ENCODE measurements at places on chromosomes 5 and 9.
A peak's percentile ranks its signal among the peaks of the same experiment; 100 is the strongest.

DNA sequence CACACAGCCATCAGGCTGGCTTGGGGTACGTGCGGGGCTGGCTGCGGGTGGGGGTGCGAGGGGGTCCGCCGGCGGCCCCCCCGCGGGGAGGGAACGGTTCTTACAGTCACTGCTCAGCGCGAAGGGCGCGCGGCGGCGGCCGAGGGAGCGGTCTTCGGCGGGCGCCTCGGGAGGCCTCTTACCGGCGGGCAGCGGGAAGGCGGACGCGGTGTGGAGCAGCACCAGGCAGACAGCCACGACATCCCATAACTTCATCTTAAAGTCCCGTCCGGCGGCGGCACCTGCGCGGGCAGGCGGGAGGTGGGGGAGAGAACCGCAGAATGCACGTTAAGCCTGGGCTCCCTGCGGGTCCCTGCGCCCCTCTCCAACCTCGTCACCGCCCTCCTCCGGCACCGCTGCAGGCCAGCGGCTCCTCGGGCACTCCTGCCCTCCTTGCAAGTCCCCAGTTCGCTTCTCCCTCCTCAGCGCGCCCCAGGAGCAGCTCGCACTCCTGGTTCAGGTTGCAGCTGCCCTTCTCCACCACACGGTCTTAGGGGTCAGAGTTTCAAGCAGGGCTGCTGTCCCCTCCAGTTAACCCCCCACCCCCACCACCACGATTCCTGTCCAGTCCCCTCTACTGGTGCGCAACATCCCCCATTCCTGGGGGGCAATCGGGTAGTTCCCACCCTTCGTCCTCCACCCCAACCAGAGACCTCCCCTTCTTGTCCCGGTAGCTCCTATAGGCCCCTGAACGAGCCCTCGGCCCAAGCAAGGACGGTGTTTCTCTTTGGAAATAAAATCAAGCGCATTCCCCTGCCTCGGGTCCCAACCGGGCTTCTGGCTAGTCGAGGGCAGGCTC lies 5.1 kb downstream of the GDNF start:
- DNase-seq: no peak

GRCh38 chr5:115393239-115393638 lies 96.8 kb upstream of the CCDC112 start:
- DNase-seq: no peak

- no peak for DNase-seq
Measured at GRCh38 chr5:14676320-14676719, 11.8 kb downstream of the OTULIN start.

DNA sequence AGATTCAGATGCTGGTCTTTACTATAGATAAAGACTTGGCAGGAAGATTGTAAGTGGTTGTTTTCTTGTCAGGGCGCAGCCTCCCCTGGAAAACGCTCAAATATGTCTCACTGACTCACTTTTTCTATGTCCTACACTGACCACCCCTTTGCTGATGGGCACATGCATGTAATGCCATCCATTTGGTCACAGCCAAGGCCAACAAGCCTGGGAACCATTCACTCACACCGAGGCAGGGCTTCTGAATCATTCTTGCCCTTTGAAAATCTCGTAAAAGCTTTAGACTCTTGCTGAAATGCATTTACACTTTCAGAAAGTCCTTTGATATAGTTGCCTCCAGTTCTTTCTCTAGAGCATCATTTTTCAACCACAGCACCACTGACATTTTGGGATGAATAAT lies 249.4 kb downstream of the ACTL7B start:
- no peak for DNase-seq

- DNase-seq: peak; percentile 13
Measured at GRCh38 chr9:107635803-107636174, 146.2 kb upstream of the KLF4 start.

DNA sequence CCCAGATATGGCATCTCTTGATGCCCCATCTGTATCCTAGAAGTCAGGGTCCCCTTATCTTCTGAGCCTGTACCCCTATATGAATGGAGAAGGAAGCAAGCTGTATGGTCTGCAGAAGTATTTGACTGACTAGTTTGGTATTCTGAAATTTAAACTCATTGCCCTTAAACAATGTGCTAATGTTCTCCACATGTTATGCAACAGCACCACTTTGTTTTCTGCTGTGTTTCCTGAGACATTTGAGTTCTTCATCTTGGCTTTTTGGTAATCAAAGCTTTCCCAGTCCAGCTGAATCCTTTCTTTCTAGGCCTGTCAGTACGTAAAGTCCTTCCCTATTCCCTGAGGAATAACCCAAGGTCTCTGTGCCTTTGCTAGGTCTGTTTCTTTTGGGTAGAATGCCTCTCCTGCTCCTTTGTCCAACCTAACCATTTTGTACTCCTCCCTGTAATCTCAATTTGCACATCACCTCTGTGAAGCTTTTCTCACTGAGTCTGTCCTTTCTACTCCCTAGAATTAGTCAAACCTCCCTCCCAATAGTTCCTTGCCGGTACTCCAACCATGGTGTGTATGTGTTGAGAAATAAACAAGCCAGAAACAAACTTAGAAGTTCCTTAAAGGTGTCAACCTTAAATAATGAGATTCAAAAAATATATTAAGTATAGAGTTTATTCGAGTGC lies 72.1 kb upstream of the HSPB3 start:
- no peak for DNase-seq

DNA sequence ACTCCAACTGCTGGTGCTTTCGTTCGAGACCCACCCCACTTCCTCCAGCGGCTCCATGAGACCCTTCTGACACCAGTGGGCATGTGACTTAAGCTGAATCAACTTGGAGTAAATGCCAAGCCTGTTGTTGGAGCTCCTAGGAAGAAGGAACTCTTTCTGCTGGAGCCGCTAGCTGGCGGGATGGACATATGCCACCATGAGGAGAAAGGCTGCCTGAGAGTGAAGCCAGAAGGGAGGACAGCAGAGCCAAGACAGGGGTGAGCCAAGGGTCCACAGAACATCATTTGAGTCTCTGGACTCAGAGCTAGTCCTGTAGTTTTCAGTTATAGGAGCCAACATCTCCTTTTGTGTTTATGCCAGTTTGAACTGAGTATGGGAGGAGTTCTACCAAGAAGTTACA lies 35.9 kb downstream of the ANXA6 start:
- DNase-seq: no peak

DNA sequence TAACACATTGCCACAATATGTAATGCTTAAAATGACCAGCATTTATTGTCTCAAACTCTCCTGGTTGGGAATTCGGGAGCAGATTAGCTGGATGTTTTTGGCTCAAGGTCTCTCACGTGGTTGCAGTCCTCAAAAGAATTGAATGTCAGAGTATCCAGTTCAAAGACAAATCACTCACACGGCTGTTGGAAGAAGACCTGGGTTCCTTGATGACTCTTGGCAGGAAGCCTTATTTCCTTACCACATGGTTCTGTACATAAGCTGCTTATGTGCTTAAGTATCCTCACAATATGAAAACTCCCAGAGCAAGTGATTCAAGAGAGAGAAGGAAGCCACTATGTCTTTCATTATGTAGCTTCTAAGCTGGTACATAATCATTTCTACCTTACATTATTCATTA lies 230.3 kb upstream of the PTPRD start:
- DNase-seq: no peak

- no peak for DNase-seq
Measured at GRCh38 chr9:27183701-27184100, 74.7 kb downstream of the TEK start.

DNA sequence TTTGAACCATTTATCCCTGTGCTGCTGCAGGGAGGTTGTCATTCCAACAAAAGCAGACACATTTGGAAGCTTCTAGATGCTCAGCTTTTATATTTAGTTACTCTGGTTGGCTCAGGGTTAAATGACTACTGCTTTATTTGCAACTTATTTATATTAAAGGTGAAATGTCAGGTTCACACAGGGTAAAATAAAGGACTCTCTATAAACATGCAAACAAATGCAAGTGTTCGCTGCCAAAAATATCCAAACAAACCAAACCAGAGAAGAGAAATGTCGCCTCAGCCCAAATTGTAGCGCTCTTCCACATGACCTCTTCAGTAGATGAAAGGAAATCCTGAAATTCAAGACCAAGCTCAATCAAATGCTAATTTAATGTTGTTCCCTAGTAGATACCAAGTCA lies 57.0 kb upstream of the LIFR start:
- DNase-seq: no peak

DNA sequence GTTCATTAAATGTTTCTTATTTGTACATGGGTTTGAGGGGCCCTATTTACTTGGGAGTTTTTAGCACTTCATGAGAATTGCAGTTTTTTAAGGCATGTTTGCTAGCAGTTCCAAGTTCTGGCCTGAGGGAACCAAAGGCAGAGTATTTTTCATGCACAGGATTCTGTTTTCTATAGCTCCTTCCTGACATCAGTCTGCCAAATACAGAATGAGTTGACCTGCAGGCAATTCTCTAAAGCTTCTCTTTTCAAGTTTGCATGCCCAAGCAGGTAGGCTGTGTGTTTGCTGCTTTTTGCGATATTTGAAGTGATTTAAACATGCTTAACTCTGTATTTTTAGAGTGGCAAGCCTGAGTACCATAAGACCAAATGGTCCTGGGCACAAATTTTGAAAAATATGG lies 75.8 kb downstream of the AOPEP start:
- no peak for DNase-seq

- DNase-seq: no peak
Measured at GRCh38 chr5:56060276-56061110, 65.7 kb upstream of the IL6ST start.

DNA sequence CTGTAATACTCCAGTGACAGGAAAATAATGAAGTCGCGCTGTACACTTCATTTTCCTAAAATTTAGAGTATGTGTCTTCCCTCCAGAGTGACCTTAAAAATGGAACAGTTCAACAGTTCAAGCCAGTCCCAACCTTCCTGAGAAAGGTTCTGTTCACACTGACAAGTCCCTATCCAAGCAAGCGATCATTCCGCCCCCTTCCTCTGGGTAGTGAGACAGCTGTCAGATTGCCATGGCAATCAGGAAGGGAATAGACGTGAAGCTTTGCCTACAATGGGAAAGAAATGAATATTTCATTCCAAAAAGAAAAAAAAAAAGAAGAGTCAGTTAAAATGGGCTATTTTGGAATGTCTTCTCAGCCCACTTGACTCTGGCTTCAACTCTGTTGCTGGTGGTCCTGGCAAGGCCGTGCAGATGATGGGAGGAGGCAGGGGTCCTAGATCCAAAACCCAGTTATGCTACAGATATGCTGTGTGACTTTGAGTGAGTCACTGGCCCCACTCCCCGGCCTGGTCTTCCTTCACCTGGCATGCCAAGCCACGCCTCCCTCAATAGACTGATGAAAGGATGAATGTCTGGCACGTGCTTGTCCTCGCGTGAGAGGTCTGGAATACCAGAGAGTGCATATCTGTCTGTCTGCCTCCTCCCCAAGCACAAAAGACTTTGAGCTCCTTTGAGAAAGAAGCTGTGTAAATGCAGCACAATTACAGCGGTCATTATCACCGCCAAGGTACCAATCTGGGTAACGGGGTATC lies 165.8 kb upstream of the WWC1 start:
- DNase-seq: no peak

GRCh38 chr5:177967221-177967887 lies 28.7 kb downstream of the PROP1 start:
- DNase-seq: no peak

DNA sequence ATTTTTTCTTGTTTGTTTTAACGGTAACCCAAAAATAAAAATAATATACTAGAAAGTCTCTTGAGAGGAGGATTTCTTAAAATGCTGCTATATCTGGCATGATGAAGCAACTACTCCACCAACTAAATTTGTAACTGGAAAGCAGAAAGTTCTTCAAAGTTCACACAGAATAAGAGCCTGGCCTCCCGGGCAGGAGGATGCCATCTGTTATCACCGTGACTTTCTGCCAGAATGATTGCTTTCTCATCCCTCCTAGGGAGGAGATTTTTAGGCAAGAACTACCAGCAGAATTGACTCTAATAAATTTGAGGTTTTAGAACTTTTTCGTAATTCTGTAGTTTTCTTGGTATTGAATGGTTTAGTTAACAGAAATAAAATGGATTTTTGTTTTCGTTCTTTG lies 464.6 kb upstream of the ACTBL2 start:
- DNase-seq: no peak

GRCh38 chr9:121972501-121972981 lies 120.6 kb downstream of the TTLL11 start:
- no peak for DNase-seq

- DNase-seq: no peak
Measured at GRCh38 chr5:136063778-136064465, 35.1 kb downstream of the TGFBI start.

GRCh38 chr5:176740131-176740701 lies 70.1 kb upstream of the UNC5A start:
- DNase-seq: no peak

DNA sequence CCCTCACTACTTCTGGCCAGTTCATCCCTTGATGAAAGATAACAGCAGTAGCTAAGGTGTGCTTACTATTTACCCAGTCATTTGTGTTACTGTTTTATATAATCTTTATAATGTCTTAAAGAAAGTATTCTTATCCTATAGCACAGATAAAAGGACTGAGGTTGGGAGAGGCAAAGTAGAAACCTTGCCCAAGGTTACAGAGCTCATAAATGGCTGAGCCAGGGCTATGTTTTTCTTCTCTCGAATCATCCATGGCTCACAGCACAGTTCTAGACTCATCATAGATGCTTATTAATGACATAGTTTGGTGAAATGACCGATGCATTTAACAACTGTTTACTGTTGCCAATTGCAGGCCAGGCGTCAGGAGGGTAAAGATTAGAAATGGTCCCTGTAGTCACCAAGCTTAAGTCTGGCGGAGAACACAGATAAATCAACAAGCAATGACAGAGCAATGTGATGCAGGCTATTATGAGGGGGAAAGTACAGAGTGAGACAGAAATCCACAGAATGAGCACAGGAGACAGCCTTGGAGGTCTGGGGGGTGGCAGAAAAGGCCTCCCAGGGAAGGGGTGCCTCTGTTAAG lies 65.6 kb upstream of the ZNF622 start:
- DNase-seq: no peak

DNA sequence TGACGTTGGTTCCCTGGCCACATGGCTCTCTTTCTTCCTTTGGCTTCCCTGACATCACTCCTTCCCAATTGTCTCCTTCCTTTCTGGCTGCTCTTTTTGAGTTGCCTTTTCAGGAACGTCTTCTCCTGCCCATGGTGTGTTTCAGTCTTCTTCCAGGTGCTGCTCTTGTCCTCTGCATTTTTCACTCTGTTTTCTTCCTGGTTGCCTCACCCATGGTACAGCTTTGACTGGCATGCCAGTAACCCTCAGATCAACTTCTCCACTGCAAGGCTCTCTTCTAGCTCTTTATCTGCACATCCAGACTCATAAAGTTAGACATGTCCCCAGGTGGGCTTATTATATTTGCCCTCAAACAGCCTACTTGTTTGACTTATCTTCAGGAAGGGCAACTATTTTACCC lies 91.0 kb upstream of the ANKH start:
- DNase-seq: no peak

- no peak for DNase-seq
Measured at GRCh38 chr5:52947208-52947607, 41.9 kb upstream of the ITGA2 start.

GRCh38 chr9:75499812-75500211 lies 390.7 kb upstream of the PCSK5 start:
- DNase-seq: no peak
